LoVo (cell line): ENCODE measurements at places on chromosomes 6 and 20.

- peak; percentile 16 for DNase-seq
These were observed 118.4 kb downstream of the GRM4 start for GRCh38 chr6:34027445-34027936.

- DNase-seq, result peak; percentile 97
These were observed 31.0 kb upstream of the EZR start for GRCh38 chr6:158849899-158850806.

DNA sequence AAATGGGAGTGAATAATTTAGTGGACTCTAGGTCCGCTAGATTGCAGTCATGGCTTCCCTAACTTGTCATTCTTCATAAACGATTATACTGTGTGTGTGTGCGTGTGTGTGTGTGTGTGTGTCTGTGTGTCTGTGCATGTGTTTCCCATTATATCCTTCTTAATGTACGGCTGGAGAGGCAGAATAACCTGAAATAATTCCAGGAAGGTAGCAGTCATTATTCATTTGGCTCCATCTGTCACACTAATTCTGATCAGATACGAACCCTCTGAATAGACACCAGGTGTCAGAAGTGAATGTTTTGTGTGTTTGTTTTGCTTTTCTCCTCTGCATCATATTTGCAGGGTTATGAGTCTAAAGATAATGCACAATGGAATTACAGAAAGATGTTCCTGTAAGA lies 372.9 kb downstream of the DOK5 start:
- no peak for DNase-seq

- no peak for DNase-seq
These were observed 53.9 kb downstream of the PXDC1 start for GRCh38 chr6:3697609-3698008.

- DNase-seq, result no peak
These were observed 56.7 kb downstream of the ATXN1 start for GRCh38 chr6:16704401-16705045.
